Ovary (tissue), 10 donors: ENCODE measurements at places on chromosomes 11 and 22. TPM values are rescaled to one million over a fixed set of nuclear protein-coding genes. Genes with fewer than 3 reads are reported as not detected.

Gene MMP8
- total RNA-seq, result not detected

GRCh38 chr11:73980001-73980961 is 2.4 kb downstream of the UCP2 start:
- H3K36me3 ChIP-seq, result no peaks in the 10 kb centered on the region
- H3K27me3 ChIP-seq, result no peaks in the 10 kb centered on the region
- no peak overlapping the region for H3K4me3 ChIP-seq
- H3K4me1 ChIP-seq, result no peaks in the 10 kb centered on the region

GRCh38 chr11:68053117-68053516 is 14.3 kb downstream of the TCIRG1 start:
- no peak for DNase-seq
- no peaks in the 10 kb centered on the region for H3K27me3 ChIP-seq
- no peak overlapping the region for H3K4me3 ChIP-seq
- H3K27ac ChIP-seq, result no peak overlapping the region
- no peaks in the 10 kb centered on the region for H3K36me3 ChIP-seq

- peak; percentile 78 for DNase-seq
- peaks cover 19% of the 10 kb centered on the region for H3K4me1 ChIP-seq
- H3K27me3 ChIP-seq, result no peaks in the 10 kb centered on the region
- peak within 1 kb of the TSS; percentile 79 for H3K4me3 ChIP-seq
Observed at GRCh38 chr11:78079232-78080083, at the start of gene NDUFC2. Gene NDUFC2, minus strand, starts transcription at chr11:78079862. Its CDS starts 118 bp downstream, at chr11:78079744.

DNA sequence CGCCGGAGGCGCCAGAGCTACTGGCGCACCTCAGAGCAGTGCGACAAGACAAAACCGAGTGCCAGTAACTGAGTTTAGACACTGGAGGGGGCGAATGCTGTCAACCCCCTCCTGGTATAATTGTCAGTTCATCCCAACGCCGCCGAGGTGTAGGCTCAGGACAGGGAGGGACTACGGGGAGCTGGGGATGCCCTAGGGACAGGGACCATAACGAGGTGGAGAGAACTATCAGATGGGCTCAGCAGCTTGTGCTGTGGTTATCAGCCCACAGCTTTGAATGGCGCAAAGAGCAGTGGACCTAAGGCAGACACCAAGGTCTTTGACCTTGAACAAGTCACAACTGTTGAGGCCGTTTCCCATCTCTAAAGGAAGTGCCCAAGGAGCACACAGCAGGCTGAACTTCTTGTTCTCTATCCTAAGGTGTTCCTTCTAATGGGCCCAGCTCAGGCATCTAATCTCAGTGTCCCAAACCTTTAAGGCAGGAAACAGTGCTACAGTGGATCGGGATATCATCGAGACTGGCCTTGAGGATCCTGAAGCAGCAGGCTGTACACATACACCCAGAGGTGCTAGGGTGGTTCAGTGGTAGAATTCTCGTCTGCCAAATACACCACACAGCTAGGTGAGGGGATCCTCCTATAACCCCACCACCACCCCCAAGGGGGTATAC is 958 bp upstream of the TUT1 start:
- H3K27ac ChIP-seq, result peak overlapping the region; percentile 88
- H3K36me3 ChIP-seq, result no peaks in the 10 kb centered on the region
- no peak for DNase-seq

Gene MAPK8IP1
- total RNA-seq, result 14.4 TPM

DNA sequence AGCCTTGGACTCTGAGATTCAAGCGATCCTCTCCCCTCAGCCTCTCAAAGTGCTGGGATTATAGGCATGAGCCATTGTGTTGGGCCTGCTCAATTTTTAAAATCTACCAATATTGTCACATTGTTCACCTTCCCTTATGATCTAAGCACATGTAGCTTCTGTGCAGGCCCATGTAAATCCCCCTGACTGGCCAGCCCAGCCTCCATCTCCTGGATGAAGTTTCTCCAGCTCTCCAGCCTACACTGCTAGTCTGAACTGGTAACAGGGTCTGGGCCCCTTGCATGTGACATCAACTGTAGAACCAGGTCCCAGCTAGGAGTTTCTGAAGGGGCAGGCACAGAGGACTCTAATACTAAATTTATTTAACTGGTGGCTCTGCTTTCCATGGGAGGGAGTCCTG is 32.8 kb upstream of the YPEL1 start:
- H3K4me1 ChIP-seq, result no peaks in the 10 kb centered on the region
- no peaks in the 10 kb centered on the region for H3K36me3 ChIP-seq
- no peak for DNase-seq
- no peak overlapping the region for H3K27ac ChIP-seq

- no peak overlapping the region for H3K4me3 ChIP-seq
- no peaks in the 10 kb centered on the region for H3K4me1 ChIP-seq
- no peaks in the 10 kb centered on the region for H3K36me3 ChIP-seq
- H3K27ac ChIP-seq, result no peak overlapping the region
- no peak for DNase-seq
Observed at GRCh38 chr11:17560281-17561110, 13.4 kb downstream of the OTOG start.

Gene PPP2R1B
- 25.1 TPM for total RNA-seq

- no peak overlapping the region for H3K27ac ChIP-seq
- no peak for DNase-seq
- no peak overlapping the region for H3K4me3 ChIP-seq
- H3K36me3 ChIP-seq, result no peaks in the 10 kb centered on the region
Observed at GRCh38 chr11:32313477-32313876, 121.9 kb downstream of the WT1 start.

GRCh38 chr11:11032066-11032465 is 174.2 kb upstream of the ZBED5 start:
- no peaks in the 10 kb centered on the region for H3K4me1 ChIP-seq
- H3K27me3 ChIP-seq, result no peaks in the 10 kb centered on the region
- no peaks in the 10 kb centered on the region for H3K36me3 ChIP-seq
- no peak overlapping the region for H3K4me3 ChIP-seq
- no peak for DNase-seq

DNA sequence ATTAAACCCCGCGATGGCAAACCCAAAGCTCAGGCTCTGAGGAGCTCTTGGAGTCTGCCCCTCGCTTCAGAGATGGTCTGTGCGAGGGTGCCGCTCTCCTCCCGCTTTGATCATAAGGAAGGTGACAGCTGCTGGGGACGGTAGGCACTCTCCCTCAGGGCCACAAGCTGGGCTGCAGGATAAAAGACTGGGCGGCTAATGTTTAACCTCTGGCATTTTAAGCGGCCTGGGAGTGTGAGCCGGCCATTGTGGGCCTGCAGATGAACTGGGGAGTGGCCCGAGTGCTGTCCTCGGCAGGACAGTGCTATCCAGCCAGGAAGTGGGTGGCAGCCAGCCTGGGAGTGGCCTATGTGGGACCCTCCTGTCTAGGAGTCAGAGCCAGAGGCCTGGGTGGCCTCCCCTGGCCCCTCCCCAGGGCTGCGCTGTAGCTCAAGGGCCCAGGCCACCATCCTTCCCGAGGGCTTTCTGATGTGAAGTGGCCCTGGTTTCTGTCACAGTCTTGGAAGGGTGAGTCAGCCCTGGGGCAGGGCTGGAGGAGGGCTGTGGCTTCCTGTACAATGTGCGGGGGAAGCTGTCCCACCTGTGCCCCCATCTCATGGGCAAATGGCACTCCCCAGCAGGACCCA is 58.7 kb upstream of the PRODH start:
- H3K4me1 ChIP-seq, result no peaks in the 10 kb centered on the region
- no peaks in the 10 kb centered on the region for H3K27me3 ChIP-seq
- DNase-seq, result no peak
- H3K4me3 ChIP-seq, result no peak overlapping the region
- no peaks in the 10 kb centered on the region for H3K36me3 ChIP-seq

DNA sequence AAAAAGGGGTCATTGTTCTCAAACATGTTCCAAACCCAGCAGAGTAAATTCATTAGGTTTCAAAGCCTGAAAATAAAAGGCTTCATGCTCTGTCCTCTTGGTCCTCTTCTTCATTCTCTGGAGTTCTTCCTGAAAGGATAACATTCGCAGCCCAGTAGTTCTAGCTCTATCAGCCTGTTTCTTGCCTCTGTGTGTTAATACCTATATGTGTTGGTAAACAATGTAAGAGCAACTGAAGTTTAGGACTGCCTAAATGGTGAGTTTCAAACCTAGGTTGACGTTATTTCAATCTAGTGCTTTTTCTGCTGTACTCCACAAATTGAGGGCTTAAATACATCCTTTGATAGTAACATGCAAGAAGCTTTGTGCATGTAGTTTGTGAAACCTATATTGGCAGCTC is 9.4 kb downstream of the AASDHPPT start:
- no peak overlapping the region for H3K27ac ChIP-seq
- H3K27me3 ChIP-seq, result no peaks in the 10 kb centered on the region
- no peak overlapping the region for H3K4me3 ChIP-seq

Gene HBG2
- 0.53 TPM for total RNA-seq

Gene MS4A6E
- not detected for total RNA-seq

- no peak for DNase-seq
- no peaks in the 10 kb centered on the region for H3K27me3 ChIP-seq
Observed at GRCh38 chr22:42801252-42802080, 55.6 kb downstream of the ARFGAP3 start.

GRCh38 chr22:32204856-32205722 is at the start of gene RFPL2:
Gene RFPL2, minus strand, starts transcription at chr22:32205073. Its CDS starts 2,622 bp downstream, at chr22:32202451.
- no peak within 1 kb of the TSS for H3K27ac ChIP-seq
- no peaks in the 10 kb centered on the region for H3K36me3 ChIP-seq
- no peaks in the 10 kb centered on the region for H3K27me3 ChIP-seq
- DNase-seq, result no peak
- peaks cover 2% of the 10 kb centered on the region for H3K4me1 ChIP-seq

Gene OR5B21
- total RNA-seq, result not detected

DNA sequence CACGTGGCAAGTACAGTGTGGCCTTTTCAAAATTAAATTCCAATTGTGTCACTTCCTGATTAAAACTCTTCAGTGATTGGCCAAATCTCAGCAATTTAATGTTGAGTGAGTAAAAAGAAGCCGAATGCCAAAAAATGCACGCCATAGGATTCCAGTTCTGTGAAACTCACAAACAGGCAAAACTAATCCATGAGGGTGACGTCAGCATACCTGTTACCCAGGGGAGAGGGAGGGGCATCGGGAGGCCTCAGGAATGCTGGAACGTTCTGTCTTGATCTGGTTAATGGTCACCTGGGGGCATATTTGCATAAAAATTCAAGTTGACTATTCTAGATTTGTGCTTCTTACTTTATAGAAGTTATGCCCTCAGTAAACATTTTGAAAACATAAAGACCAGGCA is 39.9 kb upstream of the RAB1B start:
- DNase-seq, result no peak
- H3K36me3 ChIP-seq, result no peaks in the 10 kb centered on the region
- no peaks in the 10 kb centered on the region for H3K4me1 ChIP-seq
- H3K27ac ChIP-seq, result no peak overlapping the region
- H3K27me3 ChIP-seq, result no peaks in the 10 kb centered on the region

Gene CRYBB2
- 0.42 TPM for total RNA-seq

DNA sequence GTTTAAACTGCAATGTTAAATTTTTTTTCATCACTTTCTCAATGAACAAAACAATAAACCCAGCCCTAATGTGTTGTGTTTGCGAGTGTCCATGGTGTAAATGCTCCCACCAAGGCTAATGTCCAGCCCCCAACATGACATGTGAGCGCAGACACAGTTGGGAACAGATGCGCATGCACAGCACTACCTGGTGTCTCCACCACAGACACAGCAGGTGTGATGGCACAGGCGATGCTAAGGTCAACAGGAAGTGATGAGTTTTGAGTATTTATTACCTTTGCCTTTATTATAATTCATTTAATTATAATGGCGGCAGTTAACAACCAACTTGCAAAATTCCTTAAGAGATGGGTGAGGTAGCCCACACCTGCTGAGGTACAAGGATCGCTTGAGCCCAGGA is 42.9 kb downstream of the MICAL3 start:
- no peaks in the 10 kb centered on the region for H3K27me3 ChIP-seq
- no peak for DNase-seq
- H3K27ac ChIP-seq, result no peak overlapping the region
- no peak overlapping the region for H3K4me3 ChIP-seq

GRCh38 chr11:15212876-15213275 is 98.2 kb downstream of the INSC start:
- H3K27ac ChIP-seq, result no peak overlapping the region
- H3K4me1 ChIP-seq, result no peaks in the 10 kb centered on the region
- H3K36me3 ChIP-seq, result no peaks in the 10 kb centered on the region
- H3K27me3 ChIP-seq, result no peaks in the 10 kb centered on the region
- no peak for DNase-seq

Gene VPREB1
- total RNA-seq, result not detected

- DNase-seq, result no peak
- no peak overlapping the region for H3K27ac ChIP-seq
- H3K4me3 ChIP-seq, result no peak overlapping the region
- H3K4me1 ChIP-seq, result no peaks in the 10 kb centered on the region
- H3K36me3 ChIP-seq, result no peaks in the 10 kb centered on the region
Observed at GRCh38 chr11:126485021-126485792, 129.7 kb downstream of the ST3GAL4 start.

- H3K36me3 ChIP-seq, result no peaks in the 10 kb centered on the region
- no peak overlapping the region for H3K27ac ChIP-seq
- no peak overlapping the region for H3K4me3 ChIP-seq
- DNase-seq, result no peak
Observed at GRCh38 chr22:32533265-32534111, 58.9 kb downstream of the FBXO7 start.

DNA sequence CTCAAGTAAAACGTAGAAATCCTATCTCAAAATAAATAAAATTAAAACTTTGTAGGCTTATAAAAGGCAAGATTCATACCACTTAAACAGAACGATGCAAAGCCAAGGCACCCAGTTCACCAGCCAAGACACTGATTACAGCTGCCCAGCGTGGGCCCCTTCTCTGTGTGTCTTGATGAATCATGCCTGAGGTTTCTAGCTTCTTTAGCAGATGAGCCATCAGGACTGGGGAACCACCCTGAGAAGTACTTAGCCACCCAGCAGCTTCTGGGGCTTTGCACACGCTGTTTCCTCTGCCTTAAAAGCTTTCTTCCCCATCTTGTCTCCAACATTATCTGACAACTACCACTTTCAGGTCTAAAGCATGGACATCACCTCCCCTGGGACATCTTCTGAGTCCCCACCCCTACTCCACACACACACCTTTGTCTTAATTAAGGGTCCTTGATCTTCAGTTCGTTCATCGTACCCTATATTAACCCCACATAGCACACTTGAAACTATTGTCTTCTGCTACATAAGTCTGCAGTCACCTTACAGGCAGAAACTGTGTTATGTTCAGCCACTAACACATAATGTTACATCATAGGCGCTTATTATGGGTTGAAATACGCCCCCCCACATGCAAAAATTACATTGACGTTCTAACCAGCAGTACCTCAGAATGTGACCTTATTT is 8.7 kb upstream of the LAYN start:
- no peak for DNase-seq
- H3K27me3 ChIP-seq, result no peaks in the 10 kb centered on the region
- no peaks in the 10 kb centered on the region for H3K36me3 ChIP-seq
- H3K4me3 ChIP-seq, result no peak overlapping the region

DNA sequence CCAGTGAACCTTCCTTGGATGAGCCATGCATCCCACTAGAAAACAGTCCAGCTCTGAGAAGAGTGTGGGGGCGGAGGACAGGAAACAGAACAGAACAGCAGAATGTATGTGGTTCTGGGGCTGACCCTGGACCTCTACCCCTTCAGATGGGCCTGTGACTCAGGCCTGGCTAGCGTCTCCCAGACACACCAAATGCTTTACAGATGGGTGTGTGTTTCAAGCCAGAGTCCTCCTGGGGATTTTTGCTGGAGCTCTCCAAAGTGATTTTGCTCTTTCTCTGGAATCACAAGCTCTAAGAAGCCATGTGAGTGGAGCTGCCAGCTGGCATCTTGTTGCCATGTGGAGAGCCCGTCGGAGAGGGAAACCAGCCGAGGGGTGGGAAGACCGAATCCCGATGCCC is 13.2 kb upstream of the C1QTNF4 start:
- H3K36me3 ChIP-seq, result no peaks in the 10 kb centered on the region
- no peak overlapping the region for H3K4me3 ChIP-seq
- peak; percentile 53 for DNase-seq
- H3K27me3 ChIP-seq, result no peaks in the 10 kb centered on the region
- H3K27ac ChIP-seq, result no peak overlapping the region
- no peaks in the 10 kb centered on the region for H3K4me1 ChIP-seq
